ENCODE measurements at places on chromosomes 3 and 15.

- peak; percentile 66 for DNase-seq
Measured at GRCh38 chr15:43777267-43777914, 625 bp upstream of the ELL3 start.

GRCh38 chr3:52225452-52226228, at the start of gene TLR9:
Gene TLR9, minus strand, starts transcription at chr3:52225645. Its CDS starts 116 bp downstream, at chr3:52225529.
- peak; percentile 69 for DNase-seq

GRCh38 chr3:4507024-4507596, 14.0 kb downstream of the ITPR1 start:
- no peak for DNase-seq

DNA sequence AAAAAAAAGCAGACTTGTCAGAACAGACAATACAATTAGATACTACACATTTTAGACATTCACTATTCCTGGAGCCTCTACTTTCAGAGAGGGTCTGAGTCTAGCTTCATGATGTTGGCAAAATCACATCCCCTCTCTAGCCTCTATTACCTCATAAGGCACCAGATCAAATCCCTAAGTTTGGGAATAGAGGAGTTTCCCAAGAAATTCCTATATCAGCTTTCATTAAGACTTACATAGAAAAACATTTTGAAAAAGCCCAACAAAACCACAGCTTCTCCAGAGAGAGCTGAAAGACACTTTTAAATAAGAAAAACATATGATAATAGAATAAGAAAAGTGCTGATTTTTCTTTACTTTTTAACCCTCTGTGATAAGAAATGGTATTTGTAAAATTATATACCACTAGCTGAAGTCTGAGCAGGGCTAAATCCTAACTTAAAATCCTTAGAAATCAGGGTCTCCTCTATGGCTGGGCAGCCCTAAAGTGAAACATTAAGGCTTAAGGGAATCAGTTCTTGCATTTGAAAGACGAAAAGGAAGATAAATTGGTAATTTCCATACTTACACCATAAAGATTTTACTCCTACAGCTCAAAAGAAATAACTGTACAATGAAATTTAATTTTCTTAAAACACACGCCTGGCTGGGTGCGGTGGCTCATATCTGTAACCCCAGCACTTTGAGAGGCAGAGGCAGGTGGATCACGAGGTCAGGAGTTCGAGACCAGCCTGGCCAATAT, 4.3 kb downstream of the TBC1D2B start:
- DNase-seq, result no peak

DNA sequence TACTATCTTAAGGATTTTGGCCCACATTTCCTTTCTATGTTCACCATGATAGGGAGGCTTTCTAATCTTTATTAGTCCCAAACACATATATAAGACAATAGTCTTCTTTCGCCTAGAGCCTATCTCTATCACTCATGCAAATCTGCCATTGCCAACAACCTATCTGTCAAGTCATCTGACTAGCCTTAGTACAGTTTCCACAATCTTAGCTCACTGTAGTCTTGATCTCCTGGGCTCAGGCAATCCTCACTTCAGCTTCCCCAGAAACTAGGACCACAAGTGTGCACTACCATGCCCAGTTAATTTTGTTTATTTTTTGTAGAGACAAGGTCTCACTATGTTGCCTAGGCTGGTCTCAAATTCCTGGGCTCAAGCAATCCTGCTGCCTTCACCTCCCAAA, 6.9 kb downstream of the TMEM39A start:
- no peak for DNase-seq

DNA sequence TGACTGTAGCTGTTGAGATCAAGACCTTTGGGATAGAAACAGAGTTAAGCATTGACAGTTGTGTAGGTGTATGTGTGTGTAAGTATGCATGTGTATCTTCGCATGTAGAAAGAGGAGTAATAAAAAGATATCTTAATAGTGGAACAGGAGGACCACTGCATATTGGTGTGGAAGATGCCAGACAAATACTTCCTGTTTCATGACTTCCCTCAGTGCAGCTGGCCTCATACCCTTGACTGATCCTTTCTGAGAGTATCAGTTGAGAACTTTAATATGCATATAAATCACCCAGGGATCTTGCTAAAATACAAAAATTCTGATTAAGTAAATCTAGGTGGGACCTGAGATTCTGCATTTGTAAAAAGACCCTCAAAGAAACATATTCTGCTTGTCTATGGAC, 8.5 kb upstream of the ZBED2 start:
- DNase-seq, result no peak

- DNase-seq, result no peak
Measured at GRCh38 chr3:61239871-61240270, 11.4 kb downstream of the FHIT start.

- DNase-seq, result no peak
Measured at GRCh38 chr3:56985460-56985859, 75.0 kb upstream of the SPATA12 start.

- no peak for DNase-seq
Measured at GRCh38 chr15:96344706-96345559, 14.4 kb downstream of the NR2F2 start.

DNA sequence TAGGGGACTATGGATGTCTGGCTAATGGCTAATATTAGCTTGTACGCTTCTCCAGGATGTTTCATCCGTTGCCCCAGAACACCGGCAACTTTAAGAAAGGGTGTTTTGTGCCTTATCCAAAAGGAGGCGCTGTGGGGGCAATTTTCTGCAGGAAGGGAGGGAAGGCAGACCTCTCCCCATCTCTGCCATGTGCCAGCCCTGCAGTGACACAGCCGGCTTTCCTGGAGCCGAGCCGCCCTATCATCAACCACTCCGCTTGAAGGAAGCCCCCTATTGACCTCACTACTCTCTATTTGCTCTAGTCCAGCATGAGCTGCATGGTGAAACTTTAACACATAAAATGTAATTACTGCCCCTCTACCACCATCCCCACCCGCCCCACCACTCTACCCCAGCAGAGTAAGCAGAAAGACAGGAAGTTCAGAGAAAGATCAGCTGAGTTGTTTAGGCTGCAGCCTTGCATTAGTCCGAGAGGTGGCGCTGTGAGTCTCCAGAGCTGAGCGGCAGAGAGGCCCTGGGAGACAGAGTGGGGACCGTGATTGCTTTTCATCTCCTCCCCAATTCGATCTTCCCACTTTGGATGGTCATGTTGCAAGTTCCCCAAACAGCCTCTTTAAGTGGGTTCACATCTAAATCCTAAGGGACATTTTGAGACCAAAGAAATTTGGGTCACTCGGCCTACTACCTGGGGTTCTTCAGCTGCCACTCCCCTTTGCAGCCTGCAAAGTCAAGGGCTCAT, 24.5 kb upstream of the RAD18 start:
- DNase-seq, result peak; percentile 66

- no peak for DNase-seq
Measured at GRCh38 chr3:23164746-23165145, 38.4 kb upstream of the UBE2E2 start.

- DNase-seq, result no peak
Measured at GRCh38 chr15:87099916-87100315, 1020.2 kb downstream of the AGBL1 start.

DNA sequence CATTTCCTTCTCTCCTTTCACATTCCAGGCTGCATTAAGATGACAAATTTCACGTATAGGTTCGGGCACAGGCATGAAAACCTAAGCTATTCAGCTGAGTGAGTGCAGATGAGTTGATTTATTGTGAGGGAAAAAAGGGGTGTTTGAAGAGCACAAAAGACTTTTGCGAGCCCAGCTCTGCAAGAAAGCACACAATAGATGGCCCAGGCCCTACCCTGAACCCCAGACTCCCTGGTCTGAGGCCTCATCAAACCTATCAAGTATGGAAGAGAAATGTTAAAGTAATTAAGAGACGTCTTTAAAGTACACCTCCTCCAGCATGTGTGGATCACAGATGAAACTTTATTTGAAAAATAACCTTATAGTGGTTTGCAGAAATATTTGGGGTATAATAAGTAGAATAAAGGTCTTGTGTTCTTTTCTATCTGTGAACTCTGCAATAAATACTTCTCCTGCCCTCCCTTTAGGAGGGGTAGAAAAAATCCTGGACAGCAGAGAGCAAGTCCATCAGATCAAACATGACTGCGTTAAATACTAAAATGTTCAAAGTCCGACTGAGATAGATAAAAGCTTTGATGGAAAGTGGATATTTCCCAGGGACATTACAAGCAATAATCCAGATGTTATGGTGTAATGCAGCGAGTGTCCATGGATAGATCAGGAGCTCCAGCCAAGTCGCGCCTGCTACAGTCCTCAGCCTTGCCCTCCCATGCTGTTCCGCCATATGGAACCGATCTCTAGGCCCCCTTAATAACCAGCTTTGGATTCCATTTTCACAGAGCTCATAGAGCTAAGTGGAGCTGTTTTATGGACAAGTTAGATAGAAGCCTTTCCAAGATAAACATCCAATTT, 121.5 kb downstream of the MCTP2 start:
- DNase-seq, result no peak

GRCh38 chr15:58690703-58691102, 58.8 kb downstream of the ADAM10 start:
- DNase-seq, result no peak

GRCh38 chr3:146246526-146246925, 4.4 kb downstream of the PLSCR4 start:
- no peak for DNase-seq

- no peak for DNase-seq
Measured at GRCh38 chr3:84980011-84980410, 21.2 kb downstream of the CADM2 start.

Measured in GM12892 (cell line).